Suppressor macrophage (primary cell): ENCODE measurements at places on chromosomes 16 and 17.
A peak's percentile ranks its signal among the peaks of the same experiment; 100 is the strongest.

GRCh38 chr17:73157521-73157890 is 7.3 kb upstream of the SSTR2 start:
- no peak for DNase-seq

GRCh38 chr16:86707171-86707570 is 128.8 kb downstream of the FOXL1 start:
- no peak for DNase-seq

- peak; percentile 48 for DNase-seq
Observed at GRCh38 chr16:31460582-31461002, 1.3 kb downstream of the ARMC5 start.

DNA sequence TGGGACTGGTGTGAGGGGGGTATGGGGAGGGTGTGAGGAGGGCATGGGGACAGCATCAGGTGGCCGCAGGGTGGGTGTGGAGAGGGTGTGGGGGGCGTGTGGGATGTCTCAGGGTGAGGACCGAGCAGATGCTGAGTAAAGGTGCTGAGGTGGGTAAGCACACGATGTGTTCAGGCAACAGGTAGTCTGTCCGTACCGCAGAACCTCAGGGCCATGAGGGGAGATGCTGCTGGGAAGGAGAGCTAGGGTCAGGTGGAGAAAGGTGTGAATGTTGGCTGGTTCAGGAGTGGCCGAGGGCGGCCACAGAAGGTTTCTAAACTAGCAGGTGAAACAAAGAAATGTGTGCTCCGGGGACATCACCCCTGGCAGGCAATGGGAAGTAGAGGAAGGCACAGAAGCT is 80.0 kb upstream of the CDH5 start:
- no peak for DNase-seq

GRCh38 chr17:10352893-10353292 is 19.9 kb downstream of the MYH13 start:
- DNase-seq = no peak

DNA sequence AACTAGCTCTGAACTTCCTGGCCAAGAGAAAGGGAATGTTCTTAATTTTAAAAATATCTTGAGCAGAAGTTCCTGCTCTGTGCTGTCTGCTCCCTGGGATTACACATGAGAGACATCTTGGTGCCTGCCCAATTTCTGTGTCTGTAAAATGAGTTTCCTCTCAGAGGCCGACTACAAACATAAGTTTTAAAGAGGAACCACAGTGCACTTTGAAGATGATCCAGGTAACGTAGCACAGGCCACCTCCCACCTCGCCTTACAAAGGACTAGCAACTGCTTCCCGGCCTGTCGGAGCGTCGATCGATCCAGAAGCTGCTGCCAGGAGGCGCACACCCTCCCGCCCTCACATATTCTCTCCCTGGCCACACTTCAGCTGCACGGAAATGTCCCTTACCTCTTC is 55.0 kb upstream of the ATP2A3 start:
- DNase-seq = no peak

DNA sequence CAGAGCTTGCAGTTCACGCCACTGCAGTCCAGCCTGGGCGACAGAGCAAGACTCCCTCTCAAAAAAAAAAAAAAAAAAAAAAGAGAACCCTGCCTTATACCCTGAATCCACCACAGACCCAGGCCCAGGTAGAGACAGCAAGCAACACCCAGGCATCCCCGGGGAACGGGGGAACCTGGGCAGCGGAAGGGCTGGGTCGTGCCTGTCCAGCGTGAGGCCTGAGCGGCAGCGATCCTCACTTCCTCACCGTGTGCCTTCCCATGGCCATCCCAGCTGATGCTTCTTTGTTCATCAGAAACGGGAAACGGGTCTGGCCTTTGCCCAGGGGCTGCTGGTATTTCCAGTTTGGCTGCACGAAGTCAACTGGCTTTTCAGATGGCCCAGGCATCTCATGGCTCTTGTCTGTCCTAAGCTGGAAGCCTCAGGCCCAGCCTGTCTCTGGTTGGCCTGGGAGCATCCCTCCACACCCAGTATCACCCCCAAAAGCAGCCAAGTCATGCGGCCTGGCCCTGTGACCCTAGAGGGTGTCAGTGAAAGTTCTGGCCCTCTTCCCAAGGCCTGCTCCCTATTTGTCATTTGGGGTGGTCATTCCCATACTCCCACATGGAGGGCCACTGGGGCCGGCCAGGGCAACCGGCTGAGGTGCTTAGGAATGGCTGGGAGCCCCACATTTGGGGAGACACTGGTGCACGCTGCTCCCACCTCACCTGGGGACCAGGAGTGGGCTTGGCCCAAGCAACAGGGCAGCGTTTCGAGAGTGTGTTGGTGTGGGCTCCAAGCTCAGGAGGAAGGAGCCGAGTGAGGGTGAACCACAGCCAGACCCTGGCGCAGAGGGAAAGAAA is 20.1 kb downstream of the FAM83G start:
- DNase-seq = no peak

GRCh38 chr16:57830890-57831484 is 28.7 kb upstream of the KIFC3 start:
- no peak for DNase-seq

GRCh38 chr17:66511135-66511534 is 208.7 kb downstream of the PRKCA start:
- no peak for DNase-seq

GRCh38 chr17:9162275-9162985 is 141.1 kb downstream of the NTN1 start:
- DNase-seq = no peak

DNA sequence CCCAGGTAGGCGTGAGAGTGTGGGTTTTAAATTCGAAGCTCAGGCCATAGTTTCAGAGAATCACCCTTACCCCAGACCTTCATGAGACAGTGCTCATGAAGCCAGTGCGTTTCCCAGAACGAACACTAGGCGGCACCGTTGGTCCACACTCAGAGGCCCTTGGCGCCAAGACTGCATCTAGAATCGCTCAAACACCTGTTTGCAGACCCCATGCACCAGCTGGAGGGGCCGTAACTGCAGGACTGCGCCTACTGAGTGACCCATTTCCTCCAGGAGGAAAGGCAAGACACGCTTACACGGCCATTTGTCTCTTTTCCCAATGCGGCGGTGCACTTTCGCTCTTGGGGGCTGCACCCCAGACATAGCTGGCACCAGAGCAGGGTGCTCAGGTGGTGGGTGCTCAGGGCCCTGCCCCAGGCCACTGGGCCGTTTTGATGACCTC is 34.0 kb downstream of the ADGRG5 start:
- peak; percentile 79 for DNase-seq

- no peak for DNase-seq
Observed at GRCh38 chr17:6501359-6501758, 55.0 kb downstream of the PITPNM3 start.

GRCh38 chr17:78997231-78997741 is 12.3 kb downstream of the CANT1 start:
- DNase-seq = no peak

GRCh38 chr16:13342675-13343074 is 441.3 kb downstream of the SHISA9 start:
- no peak for DNase-seq

DNA sequence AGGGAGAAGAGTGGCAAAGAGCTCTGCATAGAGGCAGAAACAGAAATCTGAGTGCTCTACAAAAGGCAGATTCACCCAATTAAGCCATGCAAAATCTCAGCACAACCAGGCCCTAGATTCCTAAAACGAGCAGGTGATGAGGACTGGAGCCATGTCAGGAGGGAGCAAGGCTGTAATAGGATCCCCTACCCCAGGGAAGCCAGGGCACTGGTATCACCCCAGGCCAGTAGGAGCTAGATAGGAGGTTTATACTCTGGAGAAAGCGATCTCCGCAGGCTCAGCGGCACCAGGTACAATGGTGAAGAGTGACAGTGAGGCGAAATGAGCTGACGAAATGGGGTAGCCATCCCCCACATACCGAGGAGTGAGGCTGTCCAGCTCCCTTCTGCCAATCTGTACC is 171.5 kb downstream of the PARN start:
- no peak for DNase-seq

- no peak for DNase-seq
Observed at GRCh38 chr16:53429221-53429943, 4.9 kb upstream of the RBL2 start.

DNA sequence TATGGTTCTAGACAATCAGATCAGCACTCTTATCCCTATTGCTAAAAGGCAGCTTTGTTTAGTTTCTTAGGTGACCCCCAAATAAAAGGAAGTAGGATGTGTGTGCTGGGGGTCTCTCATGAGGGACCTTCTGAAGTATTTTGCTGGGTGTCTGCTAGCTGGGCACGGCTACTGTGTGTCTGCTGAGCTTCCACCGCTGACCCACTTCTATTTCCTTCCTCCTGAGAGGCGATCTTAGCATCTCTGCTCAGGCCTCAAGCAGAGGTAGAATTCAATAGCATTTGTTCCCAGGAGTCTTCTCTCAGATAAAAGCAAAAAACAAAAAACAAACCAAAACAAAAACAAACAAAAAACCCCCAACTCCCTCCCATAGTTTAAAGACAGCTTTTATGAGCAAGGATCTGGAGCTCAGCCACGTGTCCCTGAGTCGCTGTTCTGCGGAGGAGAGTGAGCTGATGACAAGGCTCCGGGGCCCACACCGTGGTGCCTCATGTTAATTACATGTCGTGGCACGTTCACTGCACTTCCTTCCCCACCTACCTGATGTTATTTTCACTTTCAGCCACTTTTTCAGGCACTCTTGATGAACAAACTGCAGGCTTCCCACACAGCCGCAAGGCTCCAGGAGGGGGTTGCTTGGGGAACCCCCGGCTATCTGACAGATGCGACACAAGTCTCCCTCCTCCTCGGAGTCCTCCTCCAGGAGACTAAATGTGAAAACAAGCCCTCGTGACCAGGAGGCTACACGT is 83.5 kb downstream of the MARCHF10 start:
- DNase-seq = peak; percentile 81

GRCh38 chr17:16438173-16438556 is 22.8 kb downstream of the TRPV2 start:
- no peak for DNase-seq

DNA sequence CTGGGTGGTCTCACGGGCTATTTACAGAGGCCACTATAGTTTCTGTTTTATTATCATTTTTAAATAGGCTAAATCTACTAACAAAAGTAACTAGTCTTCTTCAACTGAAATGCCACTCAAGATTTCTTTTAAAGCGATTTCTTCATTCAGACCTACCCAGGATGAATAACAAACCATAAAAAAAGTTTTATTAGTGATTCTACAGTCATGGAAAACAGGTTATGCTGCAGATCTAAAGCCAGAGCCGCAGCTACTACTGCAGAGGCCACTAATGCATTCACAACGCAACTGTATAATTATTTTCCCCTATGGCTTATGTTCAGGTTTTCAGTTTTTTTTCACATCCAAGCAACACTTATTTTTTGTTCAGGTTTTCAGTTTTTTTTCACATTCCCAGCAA is 136.2 kb upstream of the AXIN2 start:
- DNase-seq = no peak

- DNase-seq = no peak
Observed at GRCh38 chr16:75109732-75110243, 6.8 kb downstream of the LDHD start.

- DNase-seq = no peak
Observed at GRCh38 chr17:12431188-12431587, 234.5 kb upstream of the MYOCD start.

GRCh38 chr17:61547113-61547512 is 43.9 kb downstream of the NACA2 start:
- no peak for DNase-seq

DNA sequence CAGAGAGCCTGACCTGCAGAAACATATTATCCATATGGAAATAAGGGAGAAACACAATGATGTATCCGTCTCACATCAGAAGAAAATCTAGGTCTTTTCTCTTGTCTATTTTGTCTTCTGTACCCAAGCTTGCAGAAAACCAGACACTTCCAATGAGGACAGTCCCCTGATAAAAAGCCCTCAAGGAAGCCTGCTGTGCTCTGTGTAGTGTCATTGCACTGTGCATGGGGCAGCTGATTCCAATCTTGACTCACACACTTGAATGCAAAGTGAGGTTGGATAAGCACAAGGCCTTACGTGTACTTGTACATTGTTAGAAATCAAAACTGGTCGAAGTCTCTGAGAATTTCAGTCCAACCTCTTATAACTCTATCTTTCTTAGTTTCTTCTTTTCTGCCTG is 256.6 kb upstream of the MYOCD start:
- DNase-seq = no peak
